ENCODE measurements at places on chromosomes 16 and 17. TPM values are rescaled to one million over a fixed set of nuclear protein-coding genes. Genes with fewer than 3 reads are reported as not detected.

TMEM132E gene
- 4.7 TPM for polyA plus RNA-seq

ZNF624 gene
- polyA plus RNA-seq, result 10.5 TPM

GRCh38 chr16:55045756-55046460, 115.2 kb downstream of the IRX5 start:
- DNase-seq, result no peak

DNA sequence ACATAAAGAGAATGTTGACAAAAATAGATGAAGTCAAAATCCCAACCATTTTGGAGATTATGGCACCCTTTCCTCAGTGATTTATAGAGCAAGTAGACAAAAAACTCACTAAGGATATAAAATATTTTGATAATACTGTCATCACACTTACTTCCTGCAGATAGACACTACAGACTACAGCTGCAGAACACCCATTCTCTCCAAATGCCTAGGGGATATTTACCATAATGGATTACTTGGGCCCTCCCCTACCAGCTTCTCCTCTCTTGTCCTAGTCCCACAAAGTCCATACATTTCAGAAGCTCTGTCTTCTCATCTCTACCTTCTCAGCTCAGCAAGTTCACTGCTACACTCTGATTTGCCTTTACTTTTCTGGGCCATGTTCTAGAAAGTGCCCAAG, 37.2 kb upstream of the CCNF start:
- no peak for DNase-seq

- no peak for DNase-seq
Observed at GRCh38 chr16:22089910-22090309, 2.4 kb upstream of the VWA3A start.

DNA sequence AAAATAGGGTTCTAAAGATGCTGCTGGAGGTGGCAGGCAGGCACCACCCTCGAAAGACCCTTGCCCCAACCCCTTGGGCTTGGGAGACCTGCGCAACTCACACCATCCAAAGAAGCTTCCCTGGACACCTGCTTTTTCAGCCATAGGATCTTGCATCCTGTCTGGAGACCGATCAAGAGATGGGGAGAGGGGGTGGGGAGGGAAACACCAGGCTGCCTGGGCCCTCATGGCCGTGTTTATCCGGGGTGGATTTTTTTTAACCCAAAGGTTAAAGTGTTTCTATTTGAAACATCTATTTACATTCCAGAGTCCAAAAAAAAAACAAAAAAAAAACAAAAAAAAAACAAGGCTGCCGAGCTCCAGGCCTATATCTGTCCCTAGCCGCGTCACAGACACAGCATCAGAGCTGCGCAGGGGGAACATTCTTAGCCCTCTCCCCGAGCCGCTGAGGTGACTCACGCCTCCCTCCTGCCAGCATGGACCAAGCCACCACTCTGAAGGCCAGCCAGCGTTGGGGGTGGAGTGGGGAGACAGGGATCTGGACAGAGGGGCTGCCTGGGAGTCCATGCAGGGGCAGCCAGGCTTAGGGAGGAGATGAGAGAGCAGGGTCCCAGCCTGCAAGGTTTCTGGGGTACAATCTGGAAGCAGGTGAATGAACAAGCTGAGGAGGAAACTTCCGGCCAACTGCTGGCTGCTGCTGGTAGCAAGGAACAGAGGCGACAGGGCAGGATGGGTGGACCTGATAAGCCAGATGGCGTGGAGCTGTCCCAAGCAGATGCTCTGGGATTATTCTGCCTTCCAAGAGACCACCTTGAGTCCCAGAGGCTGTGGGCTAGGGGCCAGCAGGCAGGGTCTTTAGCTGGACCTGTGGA, 14.8 kb downstream of the HDAC5 start:
- DNase-seq, result no peak

- DNase-seq, result no peak
Observed at GRCh38 chr16:54194334-54194743, 92.2 kb downstream of the IRX3 start.

DNA sequence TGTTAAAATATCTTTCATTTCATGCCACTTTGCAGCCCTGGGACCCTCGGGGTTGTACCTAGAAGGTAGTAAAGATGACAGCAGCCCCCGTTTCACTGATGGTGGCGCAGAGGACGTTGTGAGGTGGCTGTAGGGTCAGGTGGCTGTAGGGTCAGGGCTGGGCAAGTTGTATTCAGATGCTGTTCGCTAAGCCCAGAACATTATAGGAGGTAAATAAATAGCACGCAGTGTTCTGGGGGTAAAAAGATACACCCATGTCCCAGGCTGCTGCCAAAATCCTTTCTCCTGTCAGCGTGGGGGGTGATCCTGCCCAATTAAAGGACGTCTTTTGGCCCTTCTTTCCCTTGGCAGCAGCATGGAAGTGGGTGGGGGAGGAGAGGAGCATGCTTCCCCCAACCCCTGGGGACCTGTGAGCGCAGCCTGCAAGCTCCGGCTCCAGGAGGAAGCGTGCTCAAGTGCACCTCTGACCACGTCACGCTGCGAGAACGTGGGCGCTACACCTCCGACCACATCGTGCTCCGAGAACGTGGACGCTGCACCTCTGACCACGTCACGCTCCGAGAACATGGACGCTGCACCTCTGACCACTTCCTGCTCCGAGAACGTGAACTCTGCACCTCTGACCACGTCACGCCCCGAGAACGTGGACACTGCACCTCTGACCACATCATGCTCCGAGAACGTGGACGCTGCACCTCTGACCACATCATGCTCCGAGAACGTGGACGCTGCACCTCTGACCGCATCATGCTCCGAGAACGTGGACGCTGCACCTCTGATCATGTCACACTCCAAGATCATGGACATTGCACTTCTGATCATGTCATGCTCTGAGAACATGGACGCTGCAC, 182.1 kb downstream of the RPTOR start:
- DNase-seq, result no peak

DNA sequence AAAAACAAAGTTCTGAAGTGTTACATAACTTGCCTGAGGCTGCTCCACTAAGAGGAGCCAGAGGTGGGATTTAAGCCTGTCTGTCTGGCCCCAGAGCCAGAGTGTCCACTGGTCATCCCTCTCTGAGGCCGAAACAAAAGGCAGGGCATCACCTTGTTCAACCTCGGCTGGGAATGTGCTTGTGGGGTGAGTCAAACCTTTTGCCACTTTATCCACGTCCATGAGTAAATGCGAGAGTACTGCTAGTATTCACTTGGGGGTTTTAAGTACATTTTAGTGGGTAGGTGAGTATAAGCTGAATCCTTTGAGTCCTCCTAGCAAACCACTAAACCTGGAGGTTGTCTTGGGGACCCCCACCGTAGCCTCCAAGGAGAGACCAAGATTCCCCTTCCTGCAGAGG, 103.5 kb downstream of the STX8 start:
- no peak for DNase-seq

- DNase-seq, result no peak
Observed at GRCh38 chr17:39027455-39028035, 60.3 kb upstream of the FBXO47 start.

GRCh38 chr16:64948056-64948455, 173.8 kb downstream of the CDH11 start:
- DNase-seq, result no peak

- DNase-seq, result no peak
Observed at GRCh38 chr17:39238311-39238972, 12.7 kb upstream of the STAC2 start.

DNA sequence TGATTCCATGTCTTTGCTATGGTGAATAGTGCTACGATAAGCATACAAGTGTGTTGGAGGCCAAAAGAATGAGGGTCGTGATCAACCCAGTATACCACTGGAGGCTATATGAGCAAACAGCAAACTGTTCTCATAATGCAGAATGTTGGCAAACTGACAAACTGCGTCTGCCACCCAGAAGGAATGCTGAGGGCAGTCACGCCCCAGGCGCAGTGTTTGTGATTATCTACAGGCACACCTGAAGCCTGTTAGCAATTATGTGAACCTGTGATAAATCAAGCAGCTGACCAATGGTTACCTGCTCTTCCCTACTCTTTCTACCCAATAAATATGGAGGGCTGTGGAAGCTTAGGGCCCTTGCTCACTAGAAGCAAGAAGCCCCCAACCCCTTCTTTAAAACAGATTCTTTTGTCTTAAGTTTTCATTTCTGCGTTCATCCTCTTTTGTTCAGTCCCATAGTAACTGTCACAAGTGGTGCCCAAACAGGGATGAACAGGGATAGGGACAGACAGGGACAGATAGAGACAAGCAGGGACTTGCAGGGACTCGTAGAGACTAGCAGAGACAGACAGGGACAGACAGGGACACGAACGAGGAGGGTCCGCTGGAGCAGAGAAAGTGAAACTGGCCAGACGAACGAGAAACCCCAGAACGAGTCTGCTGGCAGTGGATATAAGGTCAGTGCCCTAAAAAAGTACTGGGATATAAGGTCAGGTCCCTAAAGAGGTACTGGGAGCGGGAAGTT, 25.1 kb downstream of the CD300LG start:
- DNase-seq, result no peak

All from renal cortex interstitium (tissue), 15 donors.